ENCODE measurements at places on chromosomes 6 and 20.

DNA sequence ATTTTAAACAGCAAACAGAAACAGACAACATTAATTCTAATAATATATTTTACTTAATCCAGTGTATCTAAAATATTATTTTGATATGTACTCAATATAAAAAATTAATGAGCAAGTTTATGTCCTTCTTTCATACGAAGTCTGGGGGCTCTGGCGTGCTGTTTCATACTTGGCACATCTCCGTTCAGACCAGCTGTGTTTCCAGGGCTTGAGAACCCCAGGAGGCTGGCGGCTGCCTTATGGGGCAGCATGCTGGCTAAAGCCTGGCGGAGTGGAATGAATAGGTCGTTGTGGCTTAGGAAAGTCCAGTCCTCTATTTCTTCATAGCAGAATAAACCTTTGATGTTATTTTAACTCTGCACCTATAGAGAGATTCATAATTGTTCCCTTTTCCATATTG is 43.3 kb downstream of the DUSP22 start:
- no peak for DNase-seq

DNA sequence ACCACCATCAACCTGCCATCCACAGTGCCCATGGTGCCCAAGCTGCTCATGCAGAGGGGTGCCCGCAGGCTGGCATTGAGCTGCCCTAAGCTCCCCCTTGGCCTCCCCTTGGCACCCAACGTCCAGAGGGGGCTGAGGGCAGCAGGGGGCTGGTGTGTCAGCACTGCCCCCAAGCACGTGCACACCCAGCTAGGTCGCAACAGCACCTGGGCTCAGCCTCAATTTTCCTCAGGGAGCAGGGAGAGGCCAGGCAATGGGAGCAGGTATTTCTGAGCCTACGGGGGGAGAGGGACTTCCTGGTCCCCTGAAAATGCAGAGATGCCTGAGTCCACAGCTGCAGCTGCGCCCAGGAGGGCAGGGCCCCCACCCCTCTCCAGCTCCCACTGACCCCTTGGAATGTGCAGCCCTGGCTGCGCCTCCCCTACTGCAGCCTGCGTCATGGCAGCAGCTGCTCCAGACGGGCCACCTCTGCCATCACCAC is 204.2 kb downstream of the ANKRD60 start:
- DNase-seq: no peak

DNA sequence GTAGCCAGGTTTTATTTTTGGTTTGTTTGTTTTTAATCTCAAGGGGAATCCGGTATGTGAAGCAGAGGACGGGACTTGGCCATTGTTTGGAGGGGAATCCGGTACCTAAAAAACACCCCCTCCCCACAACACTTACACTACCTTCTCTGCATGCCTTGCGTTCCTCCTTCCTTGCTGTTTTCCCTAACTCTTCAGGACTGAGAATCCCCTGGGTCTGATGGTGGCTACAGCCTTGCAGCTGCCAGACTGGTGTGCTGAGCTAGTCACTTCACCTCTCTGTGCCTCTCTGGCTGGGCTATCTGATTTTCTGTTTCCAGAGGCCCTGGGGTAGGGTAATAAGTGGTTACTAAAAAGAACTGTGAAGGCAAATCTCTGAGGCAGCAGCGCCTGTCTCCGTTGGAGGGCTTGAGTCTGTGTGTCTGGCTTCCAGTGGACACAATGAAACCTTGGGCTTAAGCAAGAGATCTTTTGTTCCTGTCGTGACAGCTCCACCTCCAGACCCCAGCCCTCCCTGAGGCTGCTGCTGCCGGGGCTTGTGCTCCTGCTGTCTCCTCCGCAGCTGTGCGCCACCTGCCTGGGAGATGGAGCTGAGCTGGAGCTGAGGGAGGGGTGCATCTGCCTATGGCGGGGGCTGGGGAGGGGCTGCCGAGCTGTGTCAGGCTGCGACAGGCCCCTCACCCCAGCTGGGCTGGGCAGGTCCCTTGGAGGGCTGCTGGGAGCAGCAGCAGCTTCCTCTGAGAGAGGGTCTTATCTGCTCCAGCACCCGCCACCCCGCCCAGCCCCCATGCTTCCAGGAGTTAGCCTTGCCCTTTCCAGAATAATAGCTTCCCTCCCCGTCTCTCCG is 65.8 kb upstream of the CCDC167 start:
- DNase-seq: no peak

GRCh38 chr20:16349523-16350260 is 223.6 kb downstream of the KIF16B start:
- DNase-seq: no peak

GRCh38 chr6:62721408-62721807 is 435.4 kb upstream of the KHDRBS2 start:
- DNase-seq: no peak

DNA sequence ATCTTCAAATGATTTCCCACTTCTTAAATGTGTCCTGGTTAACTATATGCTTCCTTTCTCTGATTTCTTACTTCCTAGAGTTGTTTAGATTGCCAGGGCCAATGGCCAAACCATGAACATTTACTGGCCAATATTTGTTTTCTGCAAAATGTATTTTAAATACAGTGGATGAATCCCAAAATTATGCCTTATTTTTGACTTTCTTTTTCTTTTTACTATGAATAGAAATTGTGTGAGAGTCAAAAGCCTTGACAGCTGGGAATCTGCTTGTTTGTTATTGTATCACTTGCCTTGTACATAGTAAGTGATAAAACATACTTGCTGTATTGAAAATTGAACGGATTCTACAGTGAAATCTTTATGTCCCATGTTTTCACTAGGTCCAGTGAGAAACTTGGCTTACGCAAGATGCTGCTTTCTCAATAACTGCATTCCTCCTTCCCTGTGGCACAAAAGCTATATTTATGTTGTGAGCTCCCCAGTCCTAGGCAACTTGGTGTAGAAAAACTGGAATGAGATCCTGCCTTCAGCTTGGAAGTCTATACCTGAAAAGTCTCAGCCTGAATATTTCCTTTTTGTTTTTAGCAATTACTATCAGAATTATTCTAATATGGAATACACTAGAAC is 295.2 kb downstream of the EPHA7 start:
- DNase-seq: no peak

DNA sequence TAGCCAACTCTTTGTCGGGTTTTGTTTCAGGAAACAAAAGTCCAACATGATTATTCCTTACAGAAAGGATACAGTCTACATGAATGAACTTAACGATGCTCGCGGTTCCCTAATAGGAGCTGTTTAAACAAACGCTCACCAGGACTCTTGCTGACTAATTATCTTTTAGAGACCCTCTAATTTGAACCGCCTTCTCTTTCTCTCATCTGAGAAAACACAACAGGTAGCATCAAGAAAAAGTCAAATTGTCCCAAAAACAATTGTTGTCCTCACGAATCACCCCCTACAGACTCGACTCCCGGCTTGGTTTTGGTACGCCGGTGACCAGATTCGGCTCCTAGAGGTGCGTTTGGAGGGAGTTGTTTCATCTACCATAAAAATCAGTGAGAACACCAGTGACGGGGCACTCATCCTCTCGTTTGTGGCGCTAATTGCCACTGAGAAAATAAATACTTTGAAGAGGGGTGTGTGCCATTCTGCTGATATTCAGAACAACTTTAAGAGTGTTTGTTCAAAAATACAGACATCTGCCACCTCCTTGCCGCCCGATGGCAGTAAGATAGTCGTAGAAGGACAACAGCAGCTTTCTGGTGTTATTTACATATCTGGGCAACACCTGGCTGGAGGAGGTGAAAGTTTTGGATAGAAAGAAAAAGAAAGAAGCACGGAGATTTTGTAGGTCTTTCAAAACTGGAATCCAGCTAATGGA is 1.1 kb upstream of the SIM1 start:
- DNase-seq: no peak

DNA sequence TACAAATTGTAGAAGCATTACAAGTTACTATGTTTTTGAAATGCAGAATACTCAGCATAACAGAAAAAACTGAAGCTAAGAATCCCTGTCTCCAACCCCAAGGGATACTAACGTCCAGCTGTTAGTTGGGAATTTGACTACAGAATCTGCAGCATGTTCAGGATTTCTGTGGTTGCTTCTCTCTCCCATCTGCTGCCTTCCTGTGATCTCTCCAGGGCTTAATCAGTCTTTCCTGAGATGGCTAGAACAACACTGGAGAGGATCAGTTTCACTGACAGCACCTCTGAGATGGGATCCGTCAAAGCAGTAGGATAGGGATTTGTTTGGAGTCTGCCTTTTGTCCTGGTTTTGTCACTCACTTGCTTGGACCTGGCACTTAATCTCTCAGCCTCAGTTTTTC is 73.3 kb upstream of the NUP153 start:
- no peak for DNase-seq

GRCh38 chr20:45419188-45420091 is 3.5 kb downstream of the PIGT start:
- DNase-seq: peak; percentile 18

GRCh38 chr6:148827416-148828045 is 80.7 kb downstream of the UST start:
- no peak for DNase-seq

DNA sequence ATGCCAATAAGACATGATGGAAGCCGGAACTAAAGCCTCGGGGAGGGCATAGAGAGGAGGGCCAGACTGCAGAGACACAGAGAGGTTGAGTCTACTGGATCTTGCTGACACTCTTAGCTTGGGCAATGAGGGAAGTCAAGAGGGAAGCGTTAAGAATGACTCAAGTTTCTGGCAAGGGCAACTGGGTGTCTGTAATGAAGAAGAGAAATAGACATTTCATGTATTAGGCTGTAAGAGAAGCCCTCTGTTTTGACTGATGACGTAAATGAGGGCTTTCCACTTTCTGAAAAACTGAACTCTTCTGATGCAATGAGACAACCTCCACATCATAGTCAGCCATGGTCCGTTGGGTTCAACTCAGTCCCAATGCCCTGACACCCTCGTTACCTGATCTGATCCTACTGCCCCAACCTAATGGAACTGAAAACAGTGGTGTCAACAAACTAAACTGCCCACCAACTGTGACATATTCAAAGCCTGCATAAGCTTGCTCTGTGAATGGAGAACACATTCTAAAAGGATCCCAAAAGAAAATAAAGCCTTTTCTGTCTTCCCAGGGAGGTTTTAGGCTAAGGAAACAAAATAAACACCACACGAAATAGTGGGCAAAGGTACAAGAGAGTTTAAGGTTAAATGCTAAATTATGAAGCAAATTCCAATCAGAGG is 45.8 kb upstream of the PNRC1 start:
- no peak for DNase-seq

DNA sequence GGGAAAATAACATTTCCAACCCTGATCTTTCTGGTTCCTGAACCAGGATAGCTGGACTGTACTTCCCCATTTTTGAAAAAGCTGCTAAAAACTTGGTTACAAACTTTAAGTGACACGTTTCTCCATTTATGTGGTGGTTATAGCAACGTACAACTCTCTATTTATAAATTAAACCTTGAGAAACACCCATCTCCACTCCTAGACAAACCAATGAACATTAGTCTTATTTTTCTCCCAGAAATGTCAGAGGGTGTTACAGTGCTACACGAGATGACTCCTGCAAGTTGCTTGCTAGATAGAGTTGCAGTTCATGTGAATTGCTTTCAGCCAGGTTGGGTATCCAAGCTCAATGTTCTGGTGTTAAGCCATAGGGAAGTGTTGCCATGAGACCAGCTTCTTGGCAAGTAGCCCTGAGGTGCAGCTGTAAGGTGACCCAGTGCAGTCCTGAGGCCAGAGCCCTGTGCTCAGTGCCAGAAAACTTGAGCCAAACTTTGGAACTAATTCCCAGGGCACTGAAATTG is 51.3 kb upstream of the REV3L start:
- no peak for DNase-seq
